ENCODE measurements at places on chromosomes 13 and 19. TPM values are rescaled to one million over a fixed set of nuclear protein-coding genes. Genes with fewer than 3 reads are reported as not detected.

The PABPC3 gene
- 0.29 TPM for total RNA-seq

The ANKLE1 gene
- total RNA-seq, result 0.55 TPM

The SULT2A1 gene
- total RNA-seq, result not detected

The HS6ST3 gene
- 0.06 TPM for total RNA-seq

The IFNL4 gene
- not detected for total RNA-seq

The ZNF132 gene
- 4.0 TPM for total RNA-seq

The MAST1 gene
- total RNA-seq, result 0.90 TPM

The ZIC2 gene
- not detected for total RNA-seq

The CEACAM5 gene
- 0.35 TPM for total RNA-seq

The DCLK1 gene
- 24.3 TPM for total RNA-seq

The ZNF77 gene
- total RNA-seq, result 3.1 TPM

The KIRREL2 gene
- total RNA-seq, result not detected

The PLIN3 gene
- 95.7 TPM for total RNA-seq

The MYBPC2 gene
- total RNA-seq, result not detected

The SMIM17 gene
- total RNA-seq, result 0.51 TPM

The HTR2A gene
- 1.4 TPM for total RNA-seq

The KCNJ14 gene
- 1.0 TPM for total RNA-seq

The PBX4 gene
- 2.0 TPM for total RNA-seq

The SIX5 gene
- 18.0 TPM for total RNA-seq

The GNG7 gene
- 1.7 TPM for total RNA-seq

The FCGBP gene
- total RNA-seq, result 108 TPM

The GFY gene
- total RNA-seq, result not detected

All from mesenteric fat pad (tissue), 1 donor.